RKO (cell line): ENCODE measurements at places on chromosomes 2 and 18.

DNA sequence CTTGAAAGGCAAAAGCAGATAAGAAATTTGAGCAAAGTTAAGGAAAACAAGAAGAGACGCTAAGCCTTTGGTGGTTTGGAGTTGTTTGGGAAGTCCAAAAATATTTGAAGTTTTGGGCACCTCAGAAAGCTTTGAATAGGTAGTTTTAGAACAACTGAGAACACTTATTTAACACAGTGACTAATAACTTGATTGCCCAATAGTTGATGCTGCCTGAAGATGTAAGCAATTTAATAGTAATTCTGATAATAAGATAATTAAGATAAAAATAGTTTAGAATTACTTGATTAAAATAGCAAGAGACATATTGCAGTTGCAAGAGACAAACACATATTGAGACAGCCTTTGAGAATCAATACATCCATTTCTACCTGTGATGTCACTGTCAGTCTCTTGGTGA lies 16.5 kb upstream of the COL3A1 start:
- no peak for DNase-seq

- DNase-seq, result no peak
Measured at GRCh38 chr2:143125717-143126116, 3.5 kb upstream of the ARHGAP15 start.

DNA sequence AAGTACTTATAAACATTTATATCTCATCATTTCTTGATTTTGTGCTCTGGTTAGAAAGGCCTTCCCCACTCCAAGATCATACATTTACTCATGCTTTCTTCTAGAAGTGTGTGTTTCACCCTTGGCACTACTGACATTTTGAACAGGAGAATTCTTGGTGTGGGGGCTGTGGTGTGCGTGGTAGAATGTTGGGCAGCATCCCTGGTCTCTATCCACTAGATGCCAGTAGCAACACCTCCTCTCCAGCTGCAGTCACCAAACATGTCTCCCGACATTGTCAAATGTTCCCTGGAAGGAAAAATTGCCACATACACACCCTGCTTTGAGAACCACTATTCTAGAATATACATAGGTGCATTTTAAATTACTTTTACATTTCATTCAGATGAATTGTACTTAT lies 8.7 kb upstream of the TGIF1 start:
- peak; percentile 64 for DNase-seq

DNA sequence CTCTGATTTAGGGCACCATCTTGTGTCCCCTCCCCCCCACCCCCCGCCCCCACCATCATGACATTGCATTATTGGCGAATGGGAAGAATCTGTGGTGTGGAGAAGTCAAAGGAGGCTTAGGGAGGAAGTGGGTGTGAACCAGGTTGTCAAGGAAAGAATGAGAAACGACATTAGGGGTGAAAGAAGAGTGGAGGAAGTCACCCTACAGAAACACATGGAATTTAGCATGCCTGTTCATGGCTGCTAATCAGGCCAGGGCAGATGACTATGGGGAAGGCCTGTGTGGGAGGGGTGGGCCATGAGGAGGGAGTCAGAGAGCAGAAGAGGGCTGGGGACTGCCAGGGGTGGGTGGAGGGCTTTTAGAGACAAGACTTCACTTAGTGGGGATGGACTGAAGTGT lies 81.6 kb downstream of the AOX1 start:
- DNase-seq, result no peak

GRCh38 chr2:238498188-238498587 lies 71.5 kb downstream of the ASB1 start:
- DNase-seq, result no peak

DNA sequence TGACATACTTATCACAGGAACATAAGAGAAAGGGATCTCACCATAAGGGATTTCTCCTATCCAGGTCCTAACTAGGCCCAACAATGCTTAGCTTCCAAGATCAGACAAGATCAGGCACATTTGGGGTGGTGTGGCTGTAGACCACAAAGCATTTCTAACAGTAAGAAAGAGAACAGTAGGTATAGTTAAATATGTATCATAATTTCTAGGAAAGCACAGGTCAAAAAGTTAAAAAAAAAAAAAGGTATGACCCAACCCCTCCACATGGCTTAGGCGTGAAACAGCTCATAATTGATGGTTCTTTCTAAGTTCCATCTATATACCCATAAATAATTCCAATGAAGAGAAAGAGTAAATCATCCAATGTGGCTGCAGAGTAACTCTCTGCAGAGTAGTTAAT lies 6.9 kb downstream of the PRKD3 start:
- DNase-seq, result no peak

DNA sequence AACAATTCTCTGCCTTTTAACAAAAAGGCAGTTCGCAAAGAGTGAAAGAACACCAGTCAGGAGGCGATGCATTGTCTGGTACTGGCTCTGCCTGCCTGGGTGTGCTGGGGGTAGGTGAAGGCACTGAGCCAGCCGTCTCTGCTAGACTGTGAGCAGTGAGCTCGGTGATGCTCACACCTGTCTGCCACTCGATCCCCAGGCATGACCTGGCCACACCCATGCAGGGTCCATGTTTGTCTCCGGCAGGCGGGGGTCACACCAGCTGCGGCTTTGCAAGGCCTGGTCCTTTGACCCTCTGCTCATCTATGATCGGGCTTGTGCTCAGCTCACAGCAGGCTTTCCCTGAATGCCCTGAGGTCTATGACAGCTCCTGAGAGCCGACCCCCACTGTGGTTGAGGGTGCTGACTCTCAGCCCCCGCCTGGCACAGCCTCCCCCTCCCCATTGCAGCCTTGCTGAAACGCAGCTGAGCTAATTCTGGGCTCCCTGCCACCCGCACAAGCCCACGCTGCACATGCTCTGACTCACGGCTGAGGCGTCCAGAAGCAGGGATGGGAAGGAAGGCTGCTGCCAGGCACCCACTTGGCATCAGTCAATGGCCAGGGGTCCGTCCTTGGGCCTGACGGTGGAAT lies 23.7 kb downstream of the CRACDL start:
- peak; percentile 48 for DNase-seq

GRCh38 chr2:104745846-104746245 lies 108.1 kb upstream of the POU3F3 start:
- no peak for DNase-seq

DNA sequence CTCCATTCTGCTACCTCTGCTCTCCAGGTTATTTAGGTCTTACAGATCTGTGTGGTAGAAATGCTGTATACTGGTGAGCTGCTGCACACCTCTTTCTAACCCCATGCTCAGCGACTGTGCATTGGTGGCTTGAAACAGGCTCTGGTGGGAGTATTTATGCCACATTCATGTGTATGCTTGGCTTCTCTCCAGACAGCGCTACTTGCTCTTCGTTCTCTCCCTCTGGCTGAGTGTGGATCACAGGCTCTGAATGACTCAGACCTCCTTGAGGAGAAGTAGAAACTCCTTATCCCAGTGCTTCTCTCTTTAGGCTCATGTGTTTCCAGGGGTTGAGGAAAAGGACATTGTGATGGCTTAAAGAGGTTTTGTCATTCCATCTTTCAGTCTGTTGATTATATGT lies 54.9 kb downstream of the FHOD3 start:
- DNase-seq, result peak; percentile 14

DNA sequence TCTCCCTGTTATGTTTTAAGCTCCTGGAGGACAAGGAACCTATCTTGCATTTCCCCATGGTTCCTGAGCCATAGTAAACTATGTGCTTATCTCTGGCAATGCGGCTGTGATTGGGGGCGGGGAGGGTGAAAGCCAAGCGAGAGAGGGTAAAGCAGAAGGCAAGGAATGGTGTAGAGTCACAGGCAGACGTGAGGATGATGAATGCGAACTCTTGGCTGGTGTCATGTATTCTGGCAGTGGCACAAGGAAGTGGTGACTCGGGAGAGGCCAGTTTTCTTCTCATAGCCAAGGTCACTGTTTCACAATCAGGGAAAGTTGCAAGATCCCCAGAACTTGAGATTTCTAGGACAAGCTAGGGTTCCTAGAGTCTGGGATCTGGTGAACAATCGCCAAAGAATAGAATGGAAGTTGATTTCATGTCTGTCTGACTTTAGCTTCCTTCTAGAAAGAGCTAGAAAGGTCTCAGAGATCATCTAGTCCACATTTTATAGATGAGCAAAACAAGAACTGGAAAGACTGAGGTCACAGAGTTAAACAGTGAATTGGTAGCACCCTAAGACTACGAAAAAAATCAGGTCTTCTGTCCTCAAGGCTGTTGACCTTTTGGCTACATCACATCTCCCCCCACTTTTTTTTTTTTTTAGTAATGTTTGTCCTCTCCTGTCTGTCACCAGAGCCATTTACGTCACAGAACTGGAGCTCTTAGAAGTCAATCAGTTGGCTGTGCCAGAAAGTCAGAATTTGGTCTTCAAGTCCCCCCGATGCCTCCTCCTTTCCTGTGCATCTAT lies 137.0 kb downstream of the BCL11A start:
- no peak for DNase-seq

DNA sequence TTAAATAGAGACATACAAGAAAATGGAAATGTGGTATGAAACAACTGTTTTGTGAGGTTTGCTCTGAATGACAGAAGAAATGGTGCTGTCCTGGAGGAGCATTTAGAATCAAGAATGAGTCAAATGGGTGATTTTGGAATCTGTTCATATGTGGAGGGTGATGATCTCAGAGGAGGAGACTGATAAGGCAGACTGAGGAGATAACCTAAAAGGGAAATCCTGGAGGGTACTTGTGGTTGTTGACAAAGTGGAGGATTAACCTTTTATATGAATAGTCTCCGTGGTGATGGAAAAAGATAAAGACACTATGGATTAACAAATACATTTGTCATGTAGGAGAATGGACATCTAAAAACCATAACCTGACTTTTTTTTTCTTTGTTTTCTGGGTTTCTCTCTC lies 74.1 kb downstream of the MMADHC start:
- DNase-seq, result no peak

GRCh38 chr2:239327536-239328350 lies 73.1 kb downstream of the HDAC4 start:
- no peak for DNase-seq

DNA sequence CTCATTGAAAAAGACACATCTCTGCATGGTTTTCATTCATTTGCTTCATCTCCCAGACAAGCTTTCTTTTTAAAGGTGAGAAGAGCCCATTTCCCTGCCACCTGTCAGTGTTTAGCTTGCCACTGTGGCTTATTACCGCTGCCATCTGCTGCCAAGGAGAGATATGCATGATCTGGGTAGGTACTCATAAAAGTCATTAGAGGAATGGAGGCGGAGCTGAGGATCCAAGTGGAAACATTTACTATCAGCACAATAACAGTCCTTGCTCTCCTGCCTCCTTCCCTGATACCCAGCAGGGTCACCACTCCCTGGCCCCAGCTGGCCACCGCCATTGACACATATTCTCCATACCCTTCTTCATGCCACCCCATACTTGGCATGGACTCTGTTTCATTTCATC lies 390.4 kb downstream of the TSN start:
- DNase-seq, result no peak

- DNase-seq, result no peak
Measured at GRCh38 chr2:69271831-69272257, 115.2 kb downstream of the GFPT1 start.

DNA sequence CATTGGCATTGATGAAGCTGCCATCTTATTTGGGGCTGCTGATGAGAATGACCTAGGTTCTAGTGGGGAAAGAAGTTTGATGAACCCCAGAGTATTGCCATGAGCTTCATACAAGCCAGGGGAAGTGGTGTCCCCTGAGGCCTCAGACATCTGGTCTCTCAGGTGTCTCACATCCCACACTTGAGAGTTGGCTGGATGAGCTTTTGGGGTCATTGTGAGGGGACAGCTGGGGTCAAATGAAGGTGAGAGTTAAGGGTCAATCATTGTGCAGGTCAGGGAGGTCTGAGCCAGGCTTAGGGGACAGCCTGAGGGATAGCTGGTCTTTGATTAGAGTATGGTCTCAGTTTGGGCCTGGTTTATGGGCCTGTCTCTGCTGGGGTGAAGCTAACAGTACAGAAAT lies 336.5 kb downstream of the CYP26B1 start:
- DNase-seq, result no peak

GRCh38 chr18:37560003-37560402 lies 5.6 kb downstream of the CELF4 start:
- no peak for DNase-seq

DNA sequence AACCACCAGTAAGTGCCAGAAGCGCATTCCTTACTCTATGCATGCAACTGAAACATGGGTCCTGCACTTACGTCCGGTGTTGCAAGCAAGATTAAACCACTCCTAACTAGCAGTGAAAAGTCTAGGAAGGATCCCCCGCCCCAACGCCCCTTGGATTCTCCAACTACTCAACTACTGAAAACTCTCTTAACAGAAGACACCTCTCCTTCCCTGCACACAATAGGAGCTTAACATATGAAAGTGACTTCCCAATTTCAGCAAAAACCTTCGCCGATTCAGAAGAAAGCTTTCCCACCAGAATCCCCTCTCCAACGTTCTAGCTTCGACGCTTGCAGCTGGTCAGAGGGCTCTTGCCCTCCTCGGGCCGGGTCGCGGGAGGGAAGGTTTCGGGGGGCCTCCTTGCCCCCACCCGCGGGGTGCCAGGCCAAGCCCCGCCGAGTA lies 578 bp downstream of the IWS1 start:
- DNase-seq, result peak; percentile 73

DNA sequence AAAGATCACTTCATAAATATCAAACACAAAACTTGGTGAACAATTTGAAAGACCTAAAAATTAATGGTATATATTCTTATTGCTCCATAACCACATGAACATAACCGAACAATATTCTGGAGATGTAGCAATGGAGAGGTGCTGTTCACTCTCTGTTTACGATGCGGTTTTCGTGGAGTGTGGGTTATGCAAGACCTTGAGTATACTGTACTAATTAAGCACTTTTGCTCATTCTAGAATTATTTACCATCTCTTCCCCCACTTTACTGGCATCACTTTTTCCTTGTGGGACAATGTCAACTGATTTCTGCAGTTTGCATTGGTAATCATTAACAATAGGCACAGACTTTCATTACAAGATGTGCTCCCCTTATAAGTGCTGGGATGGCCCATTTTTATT lies 97.6 kb downstream of the RAPH1 start:
- no peak for DNase-seq

- no peak for DNase-seq
Measured at GRCh38 chr2:32124660-32125059, 41.0 kb upstream of the SLC30A6 start.

GRCh38 chr2:228589115-228589514 lies 407.6 kb upstream of the SPHKAP start:
- no peak for DNase-seq

- no peak for DNase-seq
Measured at GRCh38 chr2:177118636-177119035, 94.0 kb upstream of the HNRNPA3 start.

DNA sequence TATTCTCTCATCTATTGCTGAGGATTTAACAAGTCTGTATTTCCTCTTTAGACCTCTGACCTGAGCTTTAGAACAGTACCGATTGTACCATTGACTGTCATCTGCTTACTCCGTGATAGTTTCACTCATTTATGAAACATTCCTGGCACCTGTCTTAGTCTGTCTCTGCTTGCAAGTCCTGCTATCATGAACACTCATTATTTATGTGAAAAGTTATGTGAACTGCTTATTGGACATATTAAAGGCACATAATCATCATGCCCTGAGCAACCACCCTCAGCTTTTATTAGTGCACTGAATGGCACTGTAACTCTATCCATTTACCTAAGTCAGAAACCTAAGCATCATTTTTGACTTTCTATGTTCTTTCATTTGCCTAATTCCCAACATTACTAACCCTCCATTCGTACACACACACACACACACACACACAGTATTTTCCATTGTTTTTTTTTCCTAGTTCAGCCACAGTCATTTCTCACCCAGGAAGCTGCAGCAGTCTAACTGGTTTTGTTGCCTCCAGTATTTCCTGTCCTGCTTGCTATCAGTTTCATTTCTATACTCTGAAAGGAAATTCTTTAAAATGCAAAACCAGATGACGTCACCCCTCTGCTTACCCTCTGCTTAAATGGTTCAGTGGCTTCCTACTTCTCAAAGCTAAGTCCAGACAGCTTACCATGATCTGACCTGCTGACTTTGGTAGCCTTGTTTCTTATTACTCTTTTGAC lies 146.1 kb downstream of the HAUS1 start:
- DNase-seq, result no peak
